ENCODE measurements at places on chromosomes 5 and 9.

DNA sequence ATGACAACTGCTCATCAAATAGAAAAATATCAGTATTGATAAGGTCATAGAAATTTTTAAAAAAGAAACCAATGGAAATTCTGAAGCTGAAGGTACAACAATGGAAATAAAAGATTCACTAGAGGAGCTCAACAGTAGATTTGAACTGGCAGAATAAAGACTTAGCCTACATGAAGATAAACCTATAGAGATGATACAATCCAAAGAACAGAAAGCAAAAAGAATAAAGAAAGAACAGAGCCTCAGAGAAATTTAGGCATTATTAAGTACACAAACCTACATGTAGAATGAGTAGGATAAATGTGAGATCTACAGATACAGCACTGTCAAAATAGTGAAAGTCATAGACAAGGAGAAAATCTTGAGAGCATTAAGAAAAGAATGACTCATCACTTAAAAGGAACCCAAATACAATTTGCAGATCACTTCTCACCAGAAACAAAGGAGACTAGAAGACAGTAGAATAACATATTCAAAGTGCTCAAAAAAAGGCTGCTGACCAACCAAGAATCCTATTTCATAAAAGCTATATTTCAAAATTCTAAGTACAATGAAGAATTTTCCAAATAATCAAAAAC, 47.8 kb upstream of the HTR4 start:
- no peak for DNase-seq

GRCh38 chr9:30075451-30076199, 2308.8 kb upstream of the ACO1 start:
- no peak for DNase-seq

DNA sequence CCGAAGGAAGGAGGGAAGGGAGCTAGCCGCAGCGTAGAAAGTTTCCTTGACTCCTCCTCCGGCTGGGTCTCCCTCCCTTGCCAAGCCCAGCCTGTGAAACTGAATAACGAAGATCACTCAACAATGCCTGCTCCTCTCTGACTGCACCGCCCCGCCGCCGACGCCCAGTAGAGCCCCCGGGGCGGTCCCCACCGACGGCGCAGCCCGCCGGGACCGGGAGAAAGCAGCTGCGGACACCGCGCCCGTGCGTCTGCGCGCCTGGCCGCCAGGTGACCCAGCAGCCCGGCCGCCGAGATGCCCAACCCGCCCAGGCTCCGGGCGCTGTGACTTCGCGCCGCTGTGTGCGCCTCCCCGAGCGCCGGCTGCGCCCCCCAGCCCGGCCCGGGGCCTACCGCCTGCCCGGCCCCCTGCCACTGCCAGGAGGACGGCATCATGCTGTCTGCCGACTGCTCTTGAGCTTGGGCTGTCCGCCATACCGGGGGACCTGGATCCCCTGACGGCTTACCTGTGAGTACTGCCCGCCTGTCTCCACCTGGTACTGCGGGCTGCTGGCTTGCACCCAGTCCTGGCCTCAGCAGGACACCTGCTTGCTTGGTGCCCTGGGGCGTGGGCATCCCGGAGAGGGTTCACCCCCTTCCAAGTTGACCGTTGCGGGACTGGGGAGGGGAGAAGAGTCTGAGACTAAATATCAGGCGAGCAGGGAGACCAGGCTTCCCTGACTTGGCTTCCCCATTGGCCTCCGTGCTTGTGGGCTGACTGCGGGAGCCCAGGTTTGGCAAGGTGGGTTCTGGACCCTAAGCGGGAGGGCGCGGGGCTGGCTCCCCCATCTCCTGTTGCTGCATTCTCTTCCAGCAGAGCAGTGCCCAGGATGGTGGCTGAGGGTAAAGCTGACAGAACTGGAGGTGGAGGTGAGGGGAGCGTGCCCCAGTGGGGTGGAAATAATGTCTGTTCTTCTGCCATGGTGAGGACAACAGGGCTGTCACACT, 26.2 kb upstream of the SPTLC1 start:
- no peak for DNase-seq

GRCh38 chr5:51991940-51992339, 608.7 kb downstream of the ISL1 start:
- DNase-seq, result no peak

GRCh38 chr5:83539463-83539790, 67.9 kb downstream of the VCAN start:
- DNase-seq, result no peak

GRCh38 chr5:15926586-15926985, 253.0 kb downstream of the MARCHF11 start:
- DNase-seq, result no peak

DNA sequence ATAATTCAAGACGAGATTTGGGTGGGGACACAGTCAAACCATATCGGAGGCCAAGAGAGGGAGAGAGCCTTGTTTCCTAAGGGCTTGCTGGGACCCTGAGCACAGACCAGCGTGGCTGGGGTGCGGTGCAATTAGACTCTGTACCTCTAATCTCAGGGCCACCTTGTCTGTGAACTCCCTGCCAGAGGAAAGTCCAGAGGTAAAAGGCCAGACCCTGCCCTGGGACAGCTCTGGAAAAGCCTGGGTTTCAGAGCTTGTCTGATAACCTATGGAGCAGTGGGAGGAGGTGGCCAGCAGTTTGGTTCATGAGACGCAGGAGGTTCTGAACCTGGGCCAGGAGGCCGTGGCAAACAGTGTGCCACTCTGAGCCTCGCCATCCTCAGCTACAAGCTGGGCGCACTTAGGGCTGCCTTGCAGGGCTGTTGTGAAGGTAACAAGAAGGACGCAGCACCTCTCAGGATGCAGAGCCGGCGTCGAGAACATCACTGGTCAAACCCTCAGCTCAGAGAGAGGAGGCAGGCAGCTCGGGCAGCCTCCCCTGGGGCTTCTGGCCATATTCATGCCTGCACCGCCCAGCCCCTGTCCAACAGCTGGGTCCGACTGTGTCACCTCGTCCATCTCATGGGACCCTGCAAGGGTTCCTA, 4.8 kb upstream of the DOLPP1 start:
- DNase-seq, result no peak

GRCh38 chr5:8686707-8687106, 817.8 kb downstream of the MTRR start:
- DNase-seq, result no peak

DNA sequence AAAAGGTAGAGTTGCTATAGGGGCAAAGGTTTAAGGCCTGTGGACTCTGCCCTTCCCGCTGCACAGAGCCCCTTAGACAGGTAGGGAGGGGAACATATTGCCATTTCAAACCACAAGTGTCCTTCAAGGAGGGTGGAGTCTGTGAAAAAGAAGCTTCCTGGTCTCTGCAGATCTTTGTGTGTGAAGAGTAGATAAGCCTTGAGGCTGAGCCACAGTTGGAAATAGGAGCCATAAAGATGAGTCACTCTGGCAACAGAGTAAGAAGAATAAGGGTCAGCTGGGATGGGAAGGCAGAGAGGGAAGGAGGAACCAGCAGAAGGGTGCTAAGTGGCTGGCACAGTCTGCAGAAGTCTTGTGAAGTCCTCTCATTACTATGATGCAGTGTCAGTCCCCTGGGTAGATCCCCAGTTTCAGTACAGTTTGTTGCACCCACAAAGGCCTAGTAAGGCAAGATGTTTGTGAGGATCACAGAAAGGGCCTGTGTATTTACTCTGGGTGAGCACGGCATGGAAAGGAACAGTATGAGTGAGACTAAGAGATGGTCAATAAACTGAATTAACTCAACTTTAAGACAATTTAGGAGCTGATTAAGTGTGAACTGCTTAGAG, 18.1 kb downstream of the GRXCR2 start:
- DNase-seq, result no peak

DNA sequence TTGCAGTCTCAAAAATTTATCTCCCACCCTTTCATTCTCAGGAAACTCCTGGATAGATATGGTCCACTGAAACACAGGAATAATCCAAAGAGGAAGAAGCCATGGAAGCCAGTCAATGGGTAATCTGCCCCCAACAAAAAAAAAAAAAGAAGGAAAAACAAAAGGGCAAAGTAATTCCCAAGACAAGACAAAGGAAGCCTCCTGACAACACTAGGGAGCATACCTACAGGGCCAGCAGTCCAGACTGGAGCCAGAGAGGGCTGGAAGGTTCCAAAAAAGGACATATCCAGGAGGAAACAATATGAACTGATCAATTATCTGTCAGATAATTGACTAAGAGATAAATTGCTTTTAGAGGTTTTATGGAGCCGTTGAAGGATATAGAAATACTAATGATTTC, 12.9 kb downstream of the FNIP1 start:
- no peak for DNase-seq

DNA sequence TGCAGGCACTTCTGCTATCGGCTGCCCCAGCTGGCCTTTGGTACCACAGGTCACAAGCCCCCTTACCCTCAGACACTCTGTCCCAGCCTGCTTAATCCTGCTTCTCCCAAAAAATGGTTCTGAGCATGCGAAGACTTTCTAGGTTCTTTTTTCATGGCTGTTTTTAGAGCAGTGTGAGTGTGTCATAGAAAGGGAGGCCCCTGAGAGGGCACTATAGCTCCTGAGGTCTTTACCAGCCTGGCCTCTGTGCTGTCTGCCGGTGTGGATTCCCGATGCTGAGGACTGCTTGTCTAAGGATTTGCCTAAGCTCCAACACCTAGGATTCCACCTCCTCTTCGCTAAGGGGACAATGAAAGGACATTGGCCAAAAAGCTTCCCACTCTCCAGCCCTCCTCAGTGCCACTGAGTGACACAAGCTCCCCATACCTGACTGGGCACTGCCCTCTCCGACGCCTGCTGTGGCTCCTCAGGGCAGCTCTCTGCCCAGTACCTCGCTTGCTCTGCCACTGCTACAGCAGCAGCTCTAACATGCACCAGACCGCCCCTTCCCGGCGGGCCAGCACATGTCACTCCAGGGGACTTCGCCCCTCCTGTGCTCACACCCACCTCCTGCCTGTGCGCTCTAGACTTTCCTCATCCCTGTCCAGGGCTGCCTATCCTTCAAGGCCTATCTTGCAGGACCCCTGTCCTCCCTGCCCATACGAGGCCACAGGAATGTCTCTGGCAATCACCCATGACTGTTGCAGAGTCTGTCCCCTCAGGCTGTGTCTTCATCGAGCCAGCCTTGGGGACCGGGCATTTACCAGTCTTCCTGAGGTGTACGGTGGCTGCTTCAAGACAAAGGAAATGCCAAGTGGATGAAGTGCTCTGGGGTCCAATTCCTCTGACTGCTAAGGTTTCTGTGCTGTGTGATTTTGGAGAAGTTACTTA, 21.0 kb downstream of the MACROH2A1 start:
- DNase-seq, result no peak

- DNase-seq, result no peak
Observed at GRCh38 chr5:170437621-170438375, 48.6 kb upstream of the KCNMB1 start.

DNA sequence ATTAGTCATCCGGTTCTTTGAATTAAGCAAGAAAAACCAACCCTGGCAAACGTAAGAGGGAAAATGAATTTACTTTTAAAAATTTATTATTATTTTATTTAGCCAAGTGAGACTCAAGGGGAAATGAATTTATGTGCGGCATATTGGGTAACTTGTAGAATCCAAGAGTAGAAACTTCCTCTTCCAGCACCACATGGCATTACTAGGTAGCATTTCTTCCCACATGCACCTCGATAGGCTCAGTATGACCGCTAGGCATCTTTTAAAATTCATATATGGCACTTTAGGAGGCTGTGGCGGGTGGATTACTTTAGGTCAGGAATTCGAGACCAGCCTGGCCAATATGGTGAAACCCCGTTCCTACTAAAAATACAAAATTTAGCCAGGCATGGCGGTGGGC, 17.6 kb upstream of the MYO10 start:
- DNase-seq, result no peak

DNA sequence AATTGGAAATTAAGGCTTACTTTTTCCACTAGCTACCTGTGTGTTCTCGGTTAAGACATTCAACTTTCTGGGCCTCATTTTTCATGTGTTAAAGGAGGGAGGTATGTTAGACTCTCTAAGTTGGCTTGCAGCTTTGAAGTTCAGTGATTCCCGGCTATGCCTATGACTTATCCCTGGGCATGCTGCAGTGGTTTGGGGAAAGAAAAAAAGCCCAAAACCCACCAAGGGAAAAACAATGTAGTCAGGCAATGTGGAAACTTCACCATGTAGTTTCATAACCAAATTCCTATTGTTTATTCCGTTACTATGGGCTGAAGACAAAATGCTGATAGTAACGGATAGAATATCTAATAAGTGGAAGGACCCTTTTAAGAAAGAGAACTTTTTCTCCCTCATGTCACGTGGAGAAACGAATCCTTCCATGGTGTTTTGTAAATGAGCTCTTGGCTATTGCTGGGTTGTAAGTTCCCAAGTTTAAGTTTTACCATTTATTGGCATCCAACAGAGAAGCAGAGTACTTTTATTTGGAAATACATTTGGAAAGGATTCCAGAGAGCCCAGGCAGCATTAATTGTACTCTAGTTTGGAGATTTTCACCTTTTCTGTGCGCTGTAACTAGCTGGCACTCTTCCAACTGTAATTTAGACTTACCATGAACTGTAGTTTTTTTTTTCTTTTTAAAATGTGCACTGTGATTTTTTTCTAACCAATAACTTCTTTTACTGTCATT, 84.9 kb upstream of the MPDZ start:
- no peak for DNase-seq

- no peak for DNase-seq
Observed at GRCh38 chr5:38853753-38854470, 8.1 kb downstream of the OSMR start.

GRCh38 chr9:93899609-93900435, 55.3 kb downstream of the BARX1 start:
- DNase-seq, result no peak

GRCh38 chr5:63101870-63102269, 523.3 kb downstream of the LRRC70 start:
- no peak for DNase-seq

DNA sequence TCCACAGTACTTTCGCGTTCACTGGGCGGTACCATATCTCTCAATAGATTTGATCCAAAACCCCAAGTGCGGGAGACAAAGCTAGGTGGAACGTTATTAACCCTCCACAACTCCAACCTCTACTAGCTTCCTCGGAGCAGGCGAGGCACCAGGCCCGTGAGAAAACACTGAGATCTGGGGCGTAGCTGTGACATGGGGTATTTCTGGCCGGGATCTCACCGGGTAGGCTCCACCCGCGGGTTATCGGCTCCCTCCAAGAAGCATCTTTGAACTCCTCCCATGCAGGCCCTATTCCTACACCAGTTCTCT, 350 bp upstream of the SLC25A46 start:
- DNase-seq, result no peak

GRCh38 chr5:141753971-141754713, 72.1 kb upstream of the ARAP3 start:
- no peak for DNase-seq

DNA sequence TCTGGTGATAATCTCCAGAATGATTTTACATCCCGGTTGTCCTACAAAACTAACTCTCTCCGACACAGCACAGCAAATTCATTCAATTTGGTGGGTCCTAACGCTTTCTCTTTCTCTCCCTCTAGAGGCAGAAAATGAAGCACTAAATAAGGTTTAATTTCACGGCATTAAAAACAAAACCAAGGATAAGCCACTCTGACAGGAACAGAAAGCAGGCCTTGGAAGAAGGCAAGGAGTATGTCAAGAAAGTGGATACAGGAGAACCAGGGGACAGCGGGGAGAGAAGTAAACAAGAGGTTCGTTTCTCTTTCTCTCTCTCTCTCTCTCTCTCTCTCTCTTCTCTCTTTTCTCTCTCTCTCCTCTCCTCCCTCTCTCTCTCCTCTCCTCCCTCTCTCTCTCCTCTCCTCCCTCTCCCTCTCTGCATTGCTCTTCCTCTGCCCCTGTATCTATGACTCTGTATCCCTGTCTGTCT, 49.8 kb downstream of the EBF1 start:
- DNase-seq, result no peak

- no peak for DNase-seq
Observed at GRCh38 chr9:127556871-127557270, 55.2 kb upstream of the STXBP1 start.
